ENCODE measurements at places on chromosomes 12 and 14.
A peak's percentile ranks its signal among the peaks of the same experiment; 100 is the strongest.

DNA sequence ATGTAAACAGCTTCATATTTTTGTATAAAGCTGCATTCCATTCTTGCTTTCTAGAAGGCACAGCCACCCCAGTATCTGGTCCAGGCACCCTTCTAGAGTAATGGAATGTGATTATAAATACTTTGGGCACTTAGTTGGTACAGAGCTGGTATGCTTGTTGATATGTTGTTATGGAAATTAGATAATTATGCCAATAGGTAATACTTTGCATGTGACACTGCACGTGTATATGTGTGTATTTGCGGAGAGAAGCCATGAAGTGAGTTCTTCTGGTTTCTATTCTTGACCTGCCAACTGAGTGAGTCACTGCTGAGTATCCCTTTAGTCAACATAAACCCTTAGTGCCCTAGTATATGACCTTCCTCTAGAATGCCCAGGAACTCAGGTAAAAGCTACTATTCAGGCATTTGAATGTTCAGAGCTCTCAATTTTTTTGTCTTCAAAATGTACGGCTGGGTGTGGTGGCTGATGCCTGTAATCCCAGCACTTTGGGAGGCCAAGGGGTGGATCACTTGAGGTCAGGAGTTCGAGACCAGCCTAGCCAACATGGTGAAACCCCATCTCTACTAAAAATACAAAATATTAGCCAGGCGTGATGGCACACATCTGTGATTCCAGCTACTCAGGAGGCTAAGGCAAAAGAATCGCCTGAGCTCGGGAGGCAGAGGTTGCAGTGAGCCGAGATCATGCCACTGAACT lies 6.2 kb upstream of the TCP11L2 start:
- no peak for DNase-seq

DNA sequence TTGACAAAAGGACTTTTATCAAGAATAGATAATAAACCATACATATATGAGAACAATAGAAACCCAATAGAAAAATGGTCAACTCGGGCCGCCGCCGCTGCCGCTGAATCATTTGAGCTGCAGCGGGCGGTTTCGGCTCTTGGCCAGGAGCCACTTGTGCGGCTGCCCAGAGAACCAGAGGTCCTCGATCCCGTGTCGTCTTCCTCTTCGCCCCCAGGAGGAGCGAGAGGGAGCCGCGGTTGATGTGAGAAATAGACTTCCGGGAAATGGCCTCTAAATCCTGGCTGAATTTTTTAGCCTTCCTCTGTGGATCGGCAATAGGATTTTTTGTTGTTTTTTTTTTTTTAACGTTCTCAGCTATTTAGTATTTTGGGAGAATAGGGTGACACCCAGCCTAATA lies 44.8 kb downstream of the CPSF6 start:
- DNase-seq: no peak

GRCh38 chr12:1553987-1554982 lies 40.1 kb downstream of the FBXL14 start:
- peak; percentile 67 for DNase-seq

DNA sequence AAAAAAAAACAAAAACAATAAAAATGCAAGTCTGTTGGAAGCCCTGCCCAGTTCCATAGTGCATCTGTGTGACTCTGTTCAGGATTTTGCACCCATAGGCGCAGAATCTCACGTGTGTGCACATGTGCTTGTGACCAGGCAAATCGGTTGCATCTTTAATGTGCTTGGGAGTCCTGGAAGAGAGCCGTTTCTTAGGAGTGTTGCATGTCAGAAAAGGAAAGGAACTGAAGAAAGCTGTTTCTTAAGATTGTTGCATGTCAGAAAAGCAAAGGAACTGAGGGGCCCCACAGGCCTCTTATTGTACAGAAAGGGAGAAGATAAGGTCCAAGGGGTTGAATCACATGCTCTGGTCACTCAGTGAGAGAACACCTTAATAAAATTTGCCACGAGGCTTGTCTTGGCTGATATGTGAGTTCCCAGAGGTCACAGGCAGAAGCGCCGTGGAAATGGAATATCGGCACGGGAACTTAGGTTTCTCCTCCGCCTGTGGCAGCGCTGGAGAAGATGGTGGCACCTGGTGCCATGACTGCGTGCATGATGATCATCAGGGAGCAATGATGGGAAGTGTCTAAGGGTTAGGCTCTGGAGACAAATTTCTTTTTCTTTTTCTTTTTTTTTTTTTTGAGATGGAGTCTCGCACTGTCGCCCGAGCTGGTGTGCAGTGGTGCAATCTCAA lies 90.0 kb downstream of the LRRC74A start:
- no peak for DNase-seq

DNA sequence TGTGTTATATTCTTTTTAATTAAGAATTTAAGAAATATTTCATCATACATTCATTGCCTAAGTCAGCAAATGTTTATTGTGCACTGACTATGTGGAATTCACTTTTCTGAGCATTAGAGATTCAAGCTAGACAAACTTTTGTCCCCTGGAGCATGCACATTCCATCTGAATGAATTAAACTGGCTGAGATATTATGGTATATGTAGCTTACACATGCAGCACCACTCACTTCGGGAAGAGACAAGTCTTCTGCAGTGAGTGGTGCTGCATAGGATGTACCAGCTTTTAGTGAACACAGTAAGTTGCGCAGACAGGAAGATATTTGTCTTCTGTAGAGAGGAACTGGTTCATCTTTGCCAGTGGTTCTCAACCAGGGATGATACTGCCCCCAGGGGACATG lies 318.4 kb downstream of the SYT1 start:
- DNase-seq: no peak

DNA sequence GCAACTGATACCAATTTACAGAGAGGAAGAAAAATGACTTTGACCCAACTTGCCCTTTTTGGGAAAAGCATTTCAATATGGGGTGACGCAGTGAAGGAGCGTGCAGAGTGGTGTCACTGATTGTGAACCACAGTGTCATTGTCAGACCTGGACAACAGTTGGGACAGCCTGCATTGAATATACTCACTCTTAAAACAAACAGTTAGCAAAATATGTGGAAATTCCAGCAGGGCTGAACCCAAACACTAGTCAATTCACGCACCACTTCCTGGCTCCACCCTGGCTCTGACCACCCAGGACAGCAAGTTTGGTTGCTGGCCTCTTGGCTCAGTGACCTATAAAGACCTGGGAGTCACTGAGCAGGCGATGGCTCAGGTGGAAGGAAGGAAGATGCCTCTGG lies 61.3 kb downstream of the NOS1 start:
- DNase-seq: no peak

Data from T-helper 2 cell treated with Interferon-gamma antibody and Interleukin-4, amounts not matched to agents 5 μg/mL and 100 μg/mL, for 36 hours (primary cell).